CD4-positive, alpha-beta T cell treated with Interleukin-15 for 4 hours (primary cell): ENCODE measurements at places on chromosomes 13 and 19.

DNA sequence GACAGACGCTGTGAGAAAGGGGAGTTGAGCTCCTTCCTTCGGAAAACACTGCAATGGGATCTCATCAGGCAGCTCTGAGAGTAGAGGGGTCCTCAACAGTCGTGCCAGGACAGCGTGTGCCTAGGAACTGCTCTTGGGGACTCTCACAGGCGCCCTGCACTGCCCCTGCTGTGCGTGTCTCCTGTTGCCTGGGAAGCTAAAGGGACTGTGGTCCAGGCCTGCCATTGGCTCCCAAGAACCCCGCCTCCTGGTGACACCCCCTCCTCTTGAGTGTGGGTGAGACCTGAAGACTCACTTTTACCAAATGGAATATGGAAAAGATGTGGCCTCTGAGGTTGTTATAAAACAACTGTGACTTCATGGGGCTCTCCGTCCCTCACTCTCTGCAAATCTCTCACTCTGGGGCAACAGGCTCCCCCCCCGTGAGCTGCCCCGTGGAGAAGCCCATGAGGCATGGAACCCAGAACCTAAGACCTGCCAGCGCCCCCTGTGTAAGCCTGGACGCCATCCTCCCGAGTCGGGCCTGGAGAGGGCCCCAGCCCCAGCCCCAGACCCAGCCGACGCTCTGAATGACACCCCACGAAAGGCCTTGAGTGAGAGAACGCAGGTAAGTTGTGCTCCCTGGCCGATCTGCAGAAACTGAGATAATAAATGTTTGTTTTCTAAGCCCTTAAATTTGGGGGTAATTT, 302.7 kb downstream of the FGF9 start:
- no peak for DNase-seq

GRCh38 chr13:40762849-40763248, 8.1 kb downstream of the MRPS31 start:
- no peak for DNase-seq

- DNase-seq = no peak
These were observed 32.2 kb downstream of the MTRF1 start for GRCh38 chr13:41231025-41231677.

- no peak for DNase-seq
These were observed 24.4 kb upstream of the MYCBP2 start for GRCh38 chr13:77351315-77351714.

- peak; percentile 87 for DNase-seq
These were observed 744 bp upstream of the POU2F2 start for GRCh38 chr19:42132851-42133528.

- DNase-seq = no peak
These were observed 2.4 kb downstream of the IZUMO4 start for GRCh38 chr19:2099054-2099501.

- no peak for DNase-seq
These were observed 75.5 kb downstream of the DPRX start for GRCh38 chr19:53707278-53707677.

DNA sequence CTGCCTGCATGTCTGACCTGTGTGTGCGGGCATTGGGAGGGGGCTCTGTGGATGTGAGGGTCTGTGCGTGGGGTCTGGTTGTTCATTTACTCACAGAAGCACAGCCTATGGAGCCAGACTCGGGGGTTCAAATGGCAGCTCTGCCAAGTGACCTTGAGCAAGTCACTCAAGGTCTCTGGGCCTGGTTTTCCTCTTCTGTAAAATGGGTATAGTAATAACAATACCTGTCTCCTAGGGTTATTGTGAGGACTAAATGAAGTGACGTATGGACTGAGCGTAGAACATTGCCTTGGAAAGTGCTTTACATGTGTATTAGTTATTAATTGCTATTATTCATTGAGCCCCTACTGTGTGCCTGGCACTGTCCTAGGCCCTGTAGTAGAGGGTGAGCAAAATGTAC, 24.4 kb downstream of the CKM start:
- DNase-seq = no peak

- no peak for DNase-seq
These were observed 42.3 kb downstream of the RFX2 start for GRCh38 chr19:6067975-6068374.

- DNase-seq = no peak
These were observed 319.4 kb upstream of the HTR2A start for GRCh38 chr13:47216176-47216822.

- no peak for DNase-seq
These were observed 1.5 kb upstream of the TRPC4 start for GRCh38 chr13:37870895-37871550.

DNA sequence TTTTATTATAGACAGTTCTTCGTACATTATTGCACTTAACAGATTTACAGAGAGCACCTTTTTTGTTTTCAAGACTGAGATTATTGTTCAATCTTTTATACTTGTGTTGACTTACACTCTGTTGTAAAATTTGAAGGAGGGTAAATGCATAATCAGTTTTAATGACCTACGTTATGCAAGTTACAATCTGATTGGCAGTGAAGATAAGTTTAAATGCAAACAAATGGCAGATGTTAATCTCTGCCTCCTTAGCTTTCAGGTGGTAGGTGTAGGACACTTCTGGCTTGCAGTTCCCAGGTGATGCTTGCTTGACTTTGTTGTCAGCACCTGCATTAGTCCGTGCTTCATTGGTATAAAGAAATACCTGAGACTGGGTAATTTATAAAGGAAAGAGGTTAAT, 424.9 kb downstream of the FGF9 start:
- DNase-seq = no peak

GRCh38 chr13:45751885-45752284, 49.8 kb downstream of the CBY2 start:
- no peak for DNase-seq

DNA sequence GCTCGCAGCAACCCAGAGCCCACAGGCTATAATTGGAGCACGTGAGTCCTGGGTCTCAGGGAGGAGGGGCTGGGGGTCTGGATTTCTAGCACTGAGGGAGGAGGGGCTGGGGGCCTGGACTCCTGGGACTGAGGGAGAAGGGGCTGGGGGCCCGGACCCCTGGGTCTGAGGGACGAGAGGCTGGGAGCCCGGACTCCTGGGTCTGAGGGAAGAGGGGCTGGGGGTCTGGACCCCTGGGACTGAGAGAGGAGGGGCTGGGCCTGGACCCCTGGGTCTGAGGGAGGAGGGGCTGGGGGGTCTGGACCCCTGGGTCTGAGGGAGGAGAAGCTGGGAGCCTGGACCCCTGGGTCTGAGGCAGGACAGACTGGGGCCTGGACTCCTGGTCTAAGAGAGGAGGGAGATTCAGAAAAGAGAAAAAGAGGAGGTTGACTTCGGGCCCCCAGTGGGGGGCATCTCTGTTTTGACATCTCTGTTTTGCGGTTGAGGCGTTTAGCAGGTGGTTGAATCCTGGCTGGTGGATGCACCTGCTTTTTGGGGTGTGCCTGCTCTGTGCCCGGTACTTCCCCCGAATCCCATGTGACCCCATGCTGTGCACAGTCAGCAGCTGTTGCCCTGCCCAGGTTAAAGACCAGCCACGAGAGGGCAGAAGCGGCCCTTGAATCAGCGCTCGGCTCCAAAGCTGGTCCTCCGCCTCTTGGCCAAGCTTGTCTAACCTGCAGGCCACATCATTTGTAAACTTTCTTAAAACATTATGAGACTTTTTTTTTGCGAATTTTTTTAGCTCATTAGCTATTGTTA, 10.5 kb downstream of the PVR start:
- peak; percentile 71 for DNase-seq

- DNase-seq = no peak
These were observed 16.2 kb downstream of the AKAP8L start for GRCh38 chr19:15402411-15403150.
